Stimulated activated CD8-positive, alpha-beta memory T cell treated with anti-CD3 and anti-CD28 coated beads, Interleukin-4, amount 100 ng/mL, for 1 hour (primary cell): ENCODE measurements at places on chromosomes 2 and 18.

DNA sequence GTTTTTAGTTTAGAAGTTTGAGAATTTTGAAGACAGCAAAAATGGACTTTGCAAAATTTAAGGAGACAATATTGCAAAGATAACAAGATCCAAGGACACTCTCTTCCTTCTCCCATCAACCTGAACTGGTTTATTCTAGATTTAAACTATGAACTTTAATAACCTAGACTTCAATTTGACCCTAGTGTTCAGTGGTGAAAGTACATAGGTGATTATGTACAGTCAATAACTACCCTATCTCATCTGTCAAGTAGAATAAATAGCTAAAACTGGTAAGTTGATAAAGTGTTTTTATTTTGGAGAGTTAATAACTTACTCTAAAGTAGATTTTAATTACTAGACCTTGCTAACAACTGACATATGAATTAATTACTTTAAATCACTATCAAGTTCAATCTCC is 52.9 kb upstream of the NFE2L2 start:
- no peak for DNase-seq

DNA sequence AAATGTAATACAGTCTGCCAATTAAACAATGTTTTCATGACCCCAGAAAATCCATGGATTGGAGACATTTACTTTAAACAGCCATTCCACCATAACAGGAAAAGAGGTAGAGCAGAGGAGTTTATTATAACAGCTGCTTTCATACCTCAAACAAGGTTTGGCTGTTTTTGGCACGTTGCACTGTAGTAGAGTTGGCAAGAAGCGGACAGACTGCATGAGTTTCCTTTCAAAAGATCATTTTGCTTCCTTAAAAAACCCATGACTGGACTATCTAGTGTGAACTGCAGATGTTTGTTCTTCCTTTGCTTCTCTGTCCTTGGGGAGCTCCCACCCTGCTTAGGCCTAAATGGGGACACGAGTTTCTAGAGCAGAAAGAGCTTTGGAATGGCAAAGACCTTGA is 108.5 kb upstream of the THOC1 start:
- no peak for DNase-seq

- no peak for DNase-seq
These were observed 70.8 kb downstream of the DHRS9 start for GRCh38 chr2:169139993-169140767.

GRCh38 chr2:55837073-55837472 is 86.5 kb downstream of the EFEMP1 start:
- no peak for DNase-seq

- no peak for DNase-seq
These were observed 119.4 kb downstream of the LPIN1 start for GRCh38 chr2:11865805-11866204.

DNA sequence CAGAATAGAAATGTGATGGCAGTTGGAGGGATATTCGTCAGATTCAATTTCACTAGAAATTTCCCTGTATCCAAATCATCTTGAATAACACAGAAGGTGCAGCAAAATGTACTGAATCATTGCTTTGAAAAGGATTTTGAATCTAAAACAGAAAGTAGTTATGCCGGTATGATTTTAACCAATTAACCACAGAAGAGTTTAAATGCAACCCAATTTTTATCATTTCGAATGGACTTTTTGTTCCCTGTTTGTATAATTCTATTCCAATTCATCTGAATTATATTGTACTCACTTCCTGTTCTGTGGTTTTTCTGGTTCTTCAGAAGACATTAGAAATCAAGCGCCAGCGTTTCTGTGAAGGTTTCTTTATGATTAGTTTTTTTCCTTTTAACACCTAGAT is 190.4 kb downstream of the MYO3B start:
- no peak for DNase-seq

DNA sequence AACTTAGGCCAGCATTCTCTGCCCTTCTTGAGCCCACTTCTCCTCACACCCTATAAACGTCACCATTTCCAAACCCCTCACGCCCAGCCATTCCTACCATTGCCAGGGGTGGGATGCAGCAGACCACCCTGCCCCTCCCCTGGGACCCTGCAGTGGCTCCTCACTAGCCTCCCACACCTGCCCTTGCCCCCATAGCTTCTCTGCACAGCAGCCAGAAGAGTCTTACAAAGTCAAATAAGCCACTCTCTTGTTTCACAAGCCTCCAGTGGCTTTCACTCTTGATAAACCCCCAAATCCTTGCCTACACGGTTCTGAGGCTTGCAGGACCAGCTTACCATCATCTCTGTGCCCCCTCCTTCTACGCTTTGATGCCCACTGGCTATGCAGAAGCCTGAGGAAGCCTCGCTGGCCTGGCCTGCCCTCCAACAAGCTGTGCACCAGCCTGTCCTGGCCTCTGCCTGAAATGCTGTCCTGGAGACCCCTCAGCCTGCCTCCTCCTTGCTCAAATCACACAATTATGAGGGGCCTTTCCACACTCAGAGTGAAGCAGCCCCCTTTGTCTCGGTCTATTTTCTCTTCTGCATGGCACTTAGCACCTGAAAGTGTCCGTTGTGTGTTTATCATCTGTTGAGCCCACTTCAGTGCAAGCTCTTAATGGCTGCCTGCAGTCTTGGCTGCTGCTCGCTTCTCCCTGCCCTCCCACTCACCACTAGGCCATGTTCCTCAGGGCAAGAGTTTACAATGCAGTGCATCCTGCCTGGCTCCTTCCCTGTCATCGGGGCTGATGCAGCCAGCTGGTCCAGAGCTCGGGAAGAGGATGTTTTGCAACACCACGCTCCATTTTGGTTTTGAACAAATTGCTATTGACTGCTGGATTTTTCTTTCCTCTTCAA is 82.6 kb upstream of the RGPD5 start:
- no peak for DNase-seq
